ENCODE measurements at places on chromosomes 7 and 10.

- DNase-seq, result no peak
Measured at GRCh38 chr7:138584283-138584682, 116.9 kb downstream of the SVOPL start.

DNA sequence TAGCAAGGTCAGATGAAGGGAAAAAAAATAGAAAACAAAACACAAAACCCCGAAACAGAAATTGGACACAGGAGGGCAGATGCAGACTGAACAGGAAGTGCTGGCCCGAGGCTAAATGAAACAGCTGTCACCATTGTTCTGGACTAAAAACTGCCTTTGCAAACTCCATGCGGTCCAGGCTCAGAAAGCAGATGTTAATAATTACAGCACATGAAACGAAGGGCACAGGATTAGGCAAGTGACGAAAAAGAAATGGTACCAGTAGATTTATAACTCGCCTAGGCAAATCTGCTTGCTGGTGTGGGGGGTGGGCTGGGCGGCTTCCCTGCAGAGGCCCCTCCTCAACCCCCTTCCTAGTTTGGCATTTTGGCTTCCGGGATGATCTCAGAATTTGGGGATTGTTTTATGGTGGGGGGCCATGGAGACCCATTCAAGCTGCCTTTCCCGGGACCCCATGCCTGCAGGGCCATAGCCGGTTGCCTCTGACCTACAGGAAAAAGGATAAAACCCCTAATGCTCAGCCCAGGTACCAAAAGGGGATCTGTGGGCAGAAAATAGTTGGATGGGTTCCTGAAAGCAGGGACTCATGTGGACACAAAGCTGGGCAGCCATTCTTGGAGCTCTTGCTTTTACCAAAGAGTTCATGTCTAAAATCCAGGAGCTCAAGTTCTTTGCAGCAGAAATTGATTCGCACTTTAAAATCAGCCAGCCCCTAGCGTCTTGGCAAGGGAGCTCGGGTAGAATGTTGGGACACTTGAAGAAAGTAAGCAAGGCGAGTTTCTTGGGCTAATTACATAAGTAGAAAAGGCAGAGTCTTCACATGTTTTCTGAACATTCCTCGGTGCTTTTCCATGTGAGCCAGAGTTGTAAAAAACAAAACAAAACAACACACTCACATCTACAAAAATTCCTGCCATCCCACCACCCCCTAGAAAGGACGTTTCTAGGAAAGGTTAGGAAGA is 39.0 kb upstream of the EMX2 start:
- no peak for DNase-seq

GRCh38 chr10:8563478-8563877 is 509.0 kb downstream of the GATA3 start:
- no peak for DNase-seq

GRCh38 chr7:151728286-151728660 is 148.6 kb downstream of the PRKAG2 start:
- DNase-seq, result no peak

GRCh38 chr7:126419047-126419446 is 833.7 kb downstream of the GRM8 start:
- no peak for DNase-seq

DNA sequence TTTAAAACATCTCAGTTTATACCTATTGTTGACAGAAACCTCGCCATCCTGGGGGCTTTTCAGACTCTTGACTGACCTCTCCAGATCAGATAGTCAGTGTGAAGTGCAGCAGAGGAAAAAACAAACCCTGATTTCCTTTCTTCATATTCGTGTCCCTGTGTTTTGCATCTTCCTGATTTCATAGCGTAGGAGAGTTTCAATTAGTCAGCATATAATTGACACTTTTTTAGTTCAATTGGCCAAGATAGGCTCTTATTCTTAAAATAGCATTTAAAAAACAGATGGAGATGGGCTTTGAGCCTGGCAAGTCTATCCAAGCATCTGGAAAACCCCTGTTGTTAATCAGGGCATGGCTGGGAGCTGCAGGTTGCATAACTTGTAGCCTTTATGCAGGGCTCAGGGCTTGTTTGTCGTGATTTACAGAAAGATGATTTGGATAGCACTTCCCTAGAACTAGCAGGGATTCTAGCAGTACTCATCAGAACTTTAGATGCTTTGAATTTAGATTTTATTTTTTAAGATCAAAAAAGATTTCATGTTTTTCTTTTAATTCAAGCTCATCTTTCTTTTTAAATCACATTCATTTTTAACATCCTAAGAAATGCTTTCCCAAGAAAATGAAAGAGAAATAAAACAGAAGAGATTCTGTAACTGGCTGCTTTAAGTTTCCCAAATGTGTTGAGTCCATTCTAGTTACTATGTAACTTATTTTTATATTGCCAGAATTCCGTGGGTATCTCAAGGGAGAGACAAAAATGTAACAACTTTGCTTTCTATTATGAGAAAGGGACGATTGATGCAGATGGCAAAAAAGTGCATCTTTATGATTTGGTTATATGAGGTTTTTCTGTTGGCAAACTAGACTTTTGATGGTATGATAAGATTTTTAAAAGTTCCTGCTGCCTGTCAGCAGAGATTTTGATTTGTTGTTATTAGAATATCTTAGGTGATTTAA is 270.8 kb upstream of the FZD8 start:
- no peak for DNase-seq

GRCh38 chr10:14477408-14477710 is 146.6 kb upstream of the FRMD4A start:
- no peak for DNase-seq

GRCh38 chr10:49165821-49166483 is 22.2 kb downstream of the TMEM273 start:
- no peak for DNase-seq

DNA sequence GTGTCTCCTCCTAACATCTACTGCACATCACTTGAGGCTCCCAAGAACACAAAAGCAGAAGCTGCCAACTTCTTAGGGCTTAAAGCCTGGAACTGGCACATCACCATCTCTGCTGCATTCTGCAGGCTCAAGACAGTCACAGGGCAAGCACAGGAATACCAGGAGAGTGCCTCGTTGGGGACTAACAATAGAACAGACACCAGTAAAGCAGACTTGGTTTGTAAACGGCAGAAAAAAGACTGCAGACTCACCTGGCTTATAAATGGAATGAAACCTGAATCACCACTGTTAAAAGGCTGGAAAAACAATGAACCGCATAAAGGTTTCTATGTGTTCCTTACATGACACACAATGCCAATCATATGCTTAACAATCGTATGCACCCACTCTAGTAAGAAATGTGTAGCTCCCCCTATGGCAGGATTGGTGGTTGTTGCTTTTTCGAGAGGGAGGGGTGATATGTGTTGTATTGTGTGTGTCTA is 12.8 kb downstream of the RHEB start:
- no peak for DNase-seq

GRCh38 chr10:14086596-14086995 is 244.1 kb downstream of the FRMD4A start:
- DNase-seq, result no peak

DNA sequence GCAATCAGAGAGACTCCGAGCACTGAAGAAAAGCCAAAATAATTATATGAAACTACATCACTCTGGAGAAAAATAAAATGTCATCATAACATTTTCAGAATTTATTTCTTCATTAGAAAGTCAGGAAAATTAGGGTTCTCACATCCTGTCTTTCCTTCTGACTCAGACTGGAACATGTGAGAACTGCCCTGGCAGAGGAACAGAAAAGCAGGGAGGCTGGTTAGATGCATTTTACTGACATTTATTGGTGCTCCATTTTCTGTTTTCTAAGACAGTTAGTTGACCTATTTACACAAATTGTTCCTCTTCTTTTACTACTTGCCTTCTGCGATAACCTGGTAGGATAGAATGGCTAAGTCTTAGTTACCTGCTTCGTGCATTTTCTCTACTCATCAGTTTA is 58.6 kb upstream of the ANK3 start:
- no peak for DNase-seq

DNA sequence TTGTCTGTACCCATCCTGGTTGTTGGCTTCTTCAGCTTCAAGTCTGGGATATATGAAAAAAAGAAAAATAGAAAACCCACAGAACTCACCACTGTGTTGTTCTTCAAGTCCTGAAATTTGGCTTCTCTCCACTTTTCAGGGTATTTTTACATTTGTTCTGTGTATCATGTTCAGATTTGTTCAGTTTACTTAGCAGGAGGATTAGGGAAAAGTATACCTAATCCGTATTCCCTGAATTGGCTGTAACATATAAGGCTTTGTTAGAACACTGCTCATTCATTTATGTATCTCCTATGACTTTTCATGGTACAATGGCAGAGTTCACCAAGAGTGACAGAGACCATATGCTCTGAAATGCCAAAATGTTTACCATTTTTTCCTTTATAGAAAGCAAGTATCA is 146.9 kb downstream of the PTN start:
- no peak for DNase-seq

- peak; percentile 67 for DNase-seq
Measured at GRCh38 chr7:93245525-93246432, 13.6 kb downstream of the VPS50 start.

GRCh38 chr10:98623176-98623575 is 176.4 kb upstream of the HPS1 start:
- no peak for DNase-seq

DNA sequence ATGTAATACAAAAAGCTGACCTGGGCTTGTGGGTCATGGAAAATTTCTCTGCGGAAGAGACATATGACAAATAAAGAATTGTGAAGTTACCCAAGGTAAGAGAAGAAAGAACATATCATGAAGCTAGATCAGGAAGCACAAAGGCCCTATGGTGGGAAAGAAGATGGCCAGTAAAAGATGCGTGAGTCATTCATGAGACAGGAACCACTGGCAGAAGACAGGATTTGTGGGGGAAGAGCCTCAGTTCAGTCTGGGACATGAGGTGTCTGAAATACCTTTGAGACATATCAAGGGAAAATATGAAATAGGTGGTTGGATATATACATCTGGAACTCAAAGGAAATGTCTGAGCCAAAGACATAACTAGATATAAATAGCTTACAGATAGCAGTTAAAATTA is 27.7 kb upstream of the AMPH start:
- DNase-seq, result no peak

- DNase-seq, result no peak
Measured at GRCh38 chr10:10132009-10132408, 885.7 kb upstream of the CELF2 start.

GRCh38 chr7:115363916-115364315 is 442.0 kb downstream of the MDFIC start:
- no peak for DNase-seq

- no peak for DNase-seq
Measured at GRCh38 chr10:36534471-36535002, 590.9 kb upstream of the ANKRD30A start.

GRCh38 chr10:99937630-99938029 is 72.1 kb downstream of the DNMBP start:
- no peak for DNase-seq

DNA sequence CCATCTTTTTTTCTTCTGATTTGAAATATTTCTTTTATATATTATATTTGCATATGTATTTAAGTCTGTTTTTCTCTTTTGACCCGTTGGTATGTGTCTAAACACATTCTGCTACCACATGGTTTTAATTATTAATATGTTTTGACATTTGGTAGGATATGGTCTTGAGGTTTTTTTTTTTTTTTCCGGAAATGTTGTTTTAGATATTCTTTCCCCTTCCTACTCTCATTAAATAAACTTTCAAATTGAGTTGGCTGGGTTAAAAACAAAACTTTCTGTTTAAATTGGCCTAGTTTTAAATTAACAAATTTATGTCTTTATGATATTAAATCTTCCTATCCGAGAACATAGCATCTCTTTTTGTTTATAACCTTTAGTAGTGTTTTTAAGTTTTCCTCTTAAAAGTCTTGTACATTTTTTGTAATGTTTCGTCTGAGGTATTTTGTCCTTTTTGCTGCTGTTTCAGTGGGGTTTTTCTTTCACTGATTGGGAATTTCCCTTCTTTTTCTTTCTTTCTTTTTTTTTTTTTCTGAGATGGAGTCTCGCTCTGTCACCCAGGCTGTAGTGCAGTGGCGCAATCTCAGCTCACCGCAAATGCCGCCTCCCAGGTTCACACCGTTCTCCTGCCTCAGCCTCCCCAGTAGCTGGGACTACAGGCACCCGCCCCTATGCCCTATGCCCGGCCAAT is 25.4 kb downstream of the STAM start:
- DNase-seq, result no peak

GRCh38 chr7:36306222-36306621 is 83.4 kb upstream of the ANLN start:
- DNase-seq, result no peak

DNA sequence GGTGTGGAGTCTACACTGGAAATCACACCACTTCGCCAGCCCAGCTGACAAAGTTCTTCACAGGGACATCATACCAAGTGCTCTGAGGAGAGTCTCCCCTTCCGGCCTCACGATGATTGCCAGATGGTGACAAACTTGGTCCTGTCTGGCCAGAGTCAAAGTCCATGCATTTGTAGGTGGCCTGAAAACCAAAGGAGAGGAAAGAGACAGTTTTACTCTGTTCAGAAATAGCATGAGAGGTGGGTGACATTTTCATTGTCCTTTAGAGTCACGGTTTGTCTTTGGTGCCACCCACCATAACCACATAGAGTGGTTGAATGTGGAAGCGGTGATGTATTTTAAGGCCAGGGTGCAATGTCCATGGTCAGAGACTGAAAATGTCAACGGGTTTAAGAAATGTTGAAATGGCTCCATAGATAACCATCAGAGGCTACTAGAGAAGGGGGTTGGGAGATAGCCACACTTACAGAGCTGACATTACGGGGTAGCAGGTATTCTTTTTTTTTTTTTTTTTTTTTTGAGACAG is 33.0 kb downstream of the BTBD16 start:
- DNase-seq, result no peak

GRCh38 chr7:93985101-93985500 is 19.1 kb downstream of the BET1 start:
- no peak for DNase-seq

DNA sequence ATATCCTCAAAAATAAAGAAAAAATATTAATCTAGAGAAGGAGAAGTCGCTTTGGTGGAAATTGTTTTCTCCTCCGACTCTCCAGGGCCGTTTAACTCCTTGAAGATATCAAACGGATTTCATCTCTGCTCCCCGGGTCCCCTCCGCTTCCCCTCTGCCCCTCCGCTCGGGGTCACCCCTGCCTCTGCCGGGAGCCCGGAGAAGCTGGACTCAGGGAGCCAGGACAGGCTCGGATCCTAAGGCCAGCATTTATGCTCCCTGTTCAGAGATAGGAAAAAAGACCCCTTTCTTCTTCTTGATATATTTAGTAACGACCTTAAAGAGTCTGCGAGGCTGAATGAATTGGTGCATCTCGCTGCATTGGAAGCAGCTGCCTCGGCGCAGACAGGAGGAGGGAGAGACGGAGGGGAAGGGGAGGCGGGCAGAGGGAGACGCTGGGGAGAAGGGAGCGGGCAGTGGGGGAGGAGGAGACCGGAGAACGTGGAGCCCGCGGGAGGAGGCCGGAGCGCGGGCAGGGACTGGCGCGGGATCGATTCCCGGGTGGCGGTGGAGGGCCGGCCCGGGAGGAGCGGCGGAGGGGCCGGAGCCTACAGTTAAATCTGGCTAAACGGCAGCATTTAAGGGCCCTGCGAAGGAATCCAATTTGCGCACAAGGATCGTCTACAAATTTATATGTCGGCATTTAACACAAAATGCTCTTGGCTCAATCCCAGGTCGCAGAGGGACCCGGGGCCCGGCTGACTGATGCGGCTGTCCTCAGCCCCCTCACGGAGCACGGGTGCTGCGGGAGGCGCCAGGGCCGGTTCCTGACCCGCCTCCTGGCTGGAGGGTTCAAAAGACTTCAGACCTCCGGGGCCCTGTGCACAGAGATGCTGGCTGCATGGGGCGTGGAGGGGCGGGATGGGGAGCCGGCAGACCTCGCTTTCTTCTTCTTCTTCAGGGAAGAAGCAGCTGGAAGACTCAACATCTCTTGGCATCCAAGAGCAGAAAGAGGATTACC is 55.6 kb downstream of the CRTAC1 start:
- DNase-seq, result no peak
